Amniotic epithelial cell (primary cell): ENCODE measurements at places on chromosomes 2 and 18.

DNA sequence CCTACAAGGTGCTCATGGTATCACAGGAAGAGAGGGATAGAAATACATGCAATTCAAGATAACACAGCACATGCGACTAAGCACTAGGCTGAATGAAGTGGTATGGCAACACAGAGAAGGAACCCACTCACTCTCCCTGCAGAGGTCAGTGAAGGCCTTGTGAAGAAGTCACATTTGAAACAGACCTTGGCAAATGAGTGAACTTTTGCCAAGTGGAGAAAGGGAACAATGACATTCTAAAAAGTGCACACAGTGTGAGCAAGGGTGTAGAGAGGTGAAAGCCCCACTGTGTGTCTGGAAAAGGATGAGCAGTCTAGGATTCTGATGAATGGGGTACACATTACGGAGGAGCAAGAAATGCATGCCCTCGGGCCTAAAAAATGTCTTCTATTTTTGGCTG lies 23.3 kb downstream of the KLF7 start:
- peak; percentile 59 for DNase-seq

- DNase-seq, result no peak
Observed at GRCh38 chr2:1910021-1910420, 165.7 kb upstream of the PXDN start.

DNA sequence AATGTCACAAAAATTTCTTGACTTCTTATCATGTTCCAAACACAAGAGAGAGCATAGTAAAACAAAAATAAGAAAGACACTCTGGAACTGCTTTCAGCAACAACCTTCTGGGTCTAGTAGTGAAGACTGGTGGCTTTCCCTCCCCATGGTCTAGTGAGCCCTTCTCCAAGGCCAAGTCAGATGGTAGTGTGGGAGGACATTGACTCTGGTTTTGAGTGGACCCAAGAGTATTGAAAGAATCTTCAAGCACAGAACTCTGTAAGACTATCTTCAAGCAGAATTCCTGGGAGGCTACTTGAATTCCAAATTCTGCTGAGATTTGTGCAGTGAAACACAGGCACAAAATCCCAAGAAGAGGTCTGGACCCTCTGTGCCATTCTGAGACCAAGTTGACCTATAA lies 21.1 kb downstream of the ANTXR1 start:
- no peak for DNase-seq

DNA sequence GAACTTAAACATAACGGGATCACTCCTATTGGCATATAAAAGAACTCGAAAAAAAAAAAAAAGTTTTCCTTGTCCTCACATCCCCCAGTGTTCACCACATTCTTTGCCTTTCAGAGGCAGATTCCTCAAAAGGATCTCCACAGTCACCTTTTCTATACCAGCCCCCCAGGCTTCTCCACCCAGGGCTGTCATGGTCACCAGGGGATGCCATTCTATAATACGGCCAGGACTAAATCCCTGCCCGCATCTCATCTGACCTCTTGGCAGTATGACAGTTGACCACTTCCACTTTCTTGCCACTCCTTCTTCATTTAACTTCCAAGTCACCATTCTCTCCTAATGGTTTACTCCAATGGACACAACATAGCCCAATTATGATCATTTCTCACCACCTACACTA lies 29.3 kb downstream of the SOS1 start:
- no peak for DNase-seq

- no peak for DNase-seq
Observed at GRCh38 chr2:184532551-184532950, 65.8 kb upstream of the ZNF804A start.

- no peak for DNase-seq
Observed at GRCh38 chr2:105180491-105180972, 61.0 kb upstream of the GPR45 start.

GRCh38 chr2:29336341-29337241 lies 221.4 kb downstream of the CLIP4 start:
- no peak for DNase-seq

GRCh38 chr2:71691747-71692441 lies 238.5 kb downstream of the DYSF start:
- DNase-seq, result no peak

DNA sequence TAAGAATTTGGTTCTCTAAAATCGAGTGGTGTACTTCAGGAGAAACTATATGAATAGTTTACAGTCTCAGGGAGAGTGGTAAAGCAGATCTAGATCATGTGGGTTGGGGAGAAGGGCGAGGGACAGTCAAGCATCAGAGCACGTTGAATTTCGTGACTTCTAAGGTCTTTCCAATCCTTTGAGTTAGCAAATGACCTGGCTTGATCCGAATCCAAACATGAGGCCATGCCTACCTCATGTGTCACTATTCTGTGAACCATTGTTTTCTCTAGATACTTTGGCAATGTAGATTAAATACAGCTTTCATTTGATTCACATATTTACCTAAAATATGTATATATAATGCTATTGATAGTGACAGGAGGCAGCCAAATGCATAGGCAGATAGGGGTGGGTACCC lies 674.9 kb downstream of the NYAP2 start:
- DNase-seq, result no peak

DNA sequence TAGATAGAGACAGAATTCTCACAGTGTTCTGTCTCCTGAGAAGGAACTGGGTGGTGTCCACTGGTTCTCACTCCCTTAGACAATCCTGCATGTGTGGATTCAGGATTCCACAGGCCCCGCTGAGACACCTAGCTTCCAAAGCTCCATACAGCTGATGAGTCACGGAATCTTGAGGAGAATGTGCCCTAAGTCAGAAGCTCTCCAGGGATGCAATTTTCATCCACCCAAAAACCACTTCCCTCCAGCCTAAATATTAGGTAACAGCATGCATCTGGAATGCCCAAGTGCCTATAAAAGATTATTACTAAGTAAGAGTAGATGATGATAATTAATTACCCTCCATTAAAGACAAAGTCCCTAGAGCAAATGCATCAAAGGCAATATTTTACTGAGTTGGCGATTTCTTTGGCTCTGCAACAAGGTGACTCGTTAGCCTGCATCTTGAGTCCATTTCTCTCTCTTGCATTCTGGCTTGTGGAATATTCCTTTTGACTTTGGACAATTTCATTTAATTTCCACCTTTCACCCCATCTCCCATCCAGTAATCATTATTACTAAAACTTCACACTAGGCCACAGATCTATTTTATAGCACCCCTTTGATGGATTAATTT lies 475.1 kb downstream of the TNS1 start:
- no peak for DNase-seq
